ENCODE measurements at places on chromosomes 3 and 15. TPM values are rescaled to one million over a fixed set of nuclear protein-coding genes. Genes with fewer than 3 reads are reported as not detected.

The ADAMTS17 gene
- total RNA-seq, result 0.28 TPM

DNA sequence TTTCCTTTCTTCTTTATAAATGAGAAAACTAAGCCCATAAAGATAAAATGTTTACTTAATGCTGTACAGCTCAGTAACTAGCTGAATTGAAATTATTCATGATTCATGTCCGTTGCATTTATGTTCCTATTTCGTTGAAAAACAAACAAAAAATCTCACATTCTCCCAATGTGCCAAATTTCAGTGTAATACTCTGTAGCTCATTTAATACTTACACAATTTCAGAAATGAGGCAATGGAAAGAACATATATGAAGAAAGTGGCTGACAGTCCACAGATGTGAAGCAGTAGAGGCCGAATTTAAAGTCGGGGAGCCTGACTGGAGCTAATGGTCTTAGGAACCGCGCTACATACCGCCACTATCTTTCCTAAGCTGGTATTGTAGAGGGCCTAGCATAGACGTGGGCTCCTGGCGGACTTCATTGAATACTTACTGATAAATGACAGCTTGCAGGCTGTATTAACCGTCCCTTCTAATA, 651 bp downstream of the PLSCR2 start:
- DNase-seq, result peak; percentile 8

DNA sequence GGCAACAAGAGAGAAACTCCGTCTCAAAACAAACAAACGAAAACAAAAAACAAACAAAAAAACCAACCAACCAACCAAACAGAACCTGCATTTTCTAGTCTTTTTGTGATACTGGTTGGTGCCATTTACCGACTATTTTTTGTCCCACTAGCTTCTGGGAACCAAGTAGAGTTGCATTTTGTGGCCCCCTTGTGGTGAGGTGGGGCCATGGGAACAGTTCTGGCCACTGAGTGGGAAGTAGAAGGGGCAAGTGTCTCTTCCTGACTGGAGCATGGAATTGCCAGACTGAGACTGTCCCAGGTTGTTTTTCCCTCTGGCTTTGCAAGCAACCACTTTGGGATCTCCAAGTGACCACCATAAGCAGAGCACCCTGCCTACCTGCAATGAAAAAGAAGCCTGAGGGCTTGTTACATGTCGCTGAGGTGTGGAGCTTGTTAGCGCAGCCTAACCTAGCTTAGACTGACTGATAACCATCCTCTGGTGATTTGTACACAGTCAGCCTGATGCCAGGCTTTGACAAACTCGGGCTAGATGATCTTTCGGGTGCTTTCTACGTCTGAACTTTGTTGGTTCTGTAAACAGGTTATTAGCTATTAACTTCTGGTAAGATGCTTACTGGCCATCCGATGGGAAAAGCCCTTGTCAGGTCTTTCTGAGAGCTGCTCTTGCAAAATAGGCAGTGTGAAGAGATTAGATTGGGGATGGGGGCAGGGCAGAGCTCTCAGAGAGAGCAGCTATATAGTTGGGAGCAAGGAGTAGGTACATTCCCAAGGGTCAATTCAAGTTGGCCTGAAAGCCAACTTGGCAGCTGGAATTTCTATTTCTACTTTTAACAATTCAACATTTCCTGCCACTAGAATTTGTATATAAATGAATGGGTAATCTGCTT, 172.2 kb downstream of the SSR3 start:
- DNase-seq, result peak; percentile 41

DNA sequence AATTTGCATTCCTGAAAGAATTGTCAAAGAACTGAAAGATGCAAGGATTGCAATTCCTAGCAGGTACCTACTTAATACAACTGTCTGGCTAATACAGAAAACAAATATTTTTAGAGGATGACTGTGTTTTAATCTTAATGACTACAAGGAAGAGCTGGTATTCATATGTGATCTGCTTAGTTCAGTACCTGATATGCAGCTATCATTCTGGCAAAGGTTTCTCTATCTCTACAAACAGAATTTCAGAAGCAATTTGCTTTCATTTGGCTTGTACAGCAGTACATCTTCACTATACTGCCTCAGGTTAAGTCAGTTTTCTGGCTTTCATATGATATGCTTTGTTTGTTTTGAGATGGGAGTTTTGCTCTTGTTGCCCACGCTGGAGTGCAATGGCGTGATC, 51.3 kb downstream of the TBL1XR1 start:
- DNase-seq, result no peak

- DNase-seq, result no peak
Measured at GRCh38 chr3:181808053-181808452, 96.3 kb downstream of the SOX2 start.

- DNase-seq, result no peak
Measured at GRCh38 chr3:177111541-177111949, 85.7 kb downstream of the TBL1XR1 start.
